ENCODE measurements at places on chromosomes 1 and 21.

DNA sequence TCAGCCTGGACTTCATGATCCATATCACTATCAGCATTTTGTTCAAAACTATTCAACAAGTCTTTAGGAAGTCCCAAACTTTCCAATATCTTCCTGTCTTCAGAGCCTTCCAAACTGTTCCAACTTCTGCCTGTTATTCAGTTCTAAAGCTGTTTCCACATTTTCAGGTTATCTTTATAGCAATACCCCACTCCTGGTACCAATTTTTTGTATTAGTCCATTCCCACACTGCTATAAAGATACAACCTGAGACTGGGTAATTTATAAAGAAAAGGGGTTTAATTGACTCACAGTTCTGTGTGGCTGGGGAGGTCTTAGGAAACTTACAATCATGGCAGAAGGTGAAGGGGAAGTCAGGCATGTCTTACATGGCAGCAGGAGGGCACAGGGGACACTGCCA, 18.3 kb upstream of the DNAH14 start:
- no peak for DNase-seq

DNA sequence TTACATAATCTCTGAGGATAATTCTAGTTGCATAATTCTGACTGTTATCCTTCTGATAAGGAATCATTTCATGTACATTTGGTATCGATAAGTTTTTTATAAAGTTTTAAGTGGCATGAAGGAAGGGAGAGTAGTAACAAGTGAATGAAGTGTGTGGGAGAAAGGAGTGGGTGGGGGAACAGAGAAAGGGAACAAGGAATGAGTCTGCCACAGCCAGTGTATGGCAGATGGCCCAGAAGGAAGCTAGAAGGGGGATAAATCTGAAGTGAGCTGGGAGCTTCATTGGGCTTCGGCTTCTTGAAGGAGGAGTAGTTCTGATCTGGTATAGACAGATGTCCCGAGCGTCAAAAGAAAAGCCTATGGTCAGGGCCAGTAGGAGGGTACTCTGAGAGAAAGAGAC, 18.6 kb downstream of the ZBTB40 start:
- DNase-seq = no peak

DNA sequence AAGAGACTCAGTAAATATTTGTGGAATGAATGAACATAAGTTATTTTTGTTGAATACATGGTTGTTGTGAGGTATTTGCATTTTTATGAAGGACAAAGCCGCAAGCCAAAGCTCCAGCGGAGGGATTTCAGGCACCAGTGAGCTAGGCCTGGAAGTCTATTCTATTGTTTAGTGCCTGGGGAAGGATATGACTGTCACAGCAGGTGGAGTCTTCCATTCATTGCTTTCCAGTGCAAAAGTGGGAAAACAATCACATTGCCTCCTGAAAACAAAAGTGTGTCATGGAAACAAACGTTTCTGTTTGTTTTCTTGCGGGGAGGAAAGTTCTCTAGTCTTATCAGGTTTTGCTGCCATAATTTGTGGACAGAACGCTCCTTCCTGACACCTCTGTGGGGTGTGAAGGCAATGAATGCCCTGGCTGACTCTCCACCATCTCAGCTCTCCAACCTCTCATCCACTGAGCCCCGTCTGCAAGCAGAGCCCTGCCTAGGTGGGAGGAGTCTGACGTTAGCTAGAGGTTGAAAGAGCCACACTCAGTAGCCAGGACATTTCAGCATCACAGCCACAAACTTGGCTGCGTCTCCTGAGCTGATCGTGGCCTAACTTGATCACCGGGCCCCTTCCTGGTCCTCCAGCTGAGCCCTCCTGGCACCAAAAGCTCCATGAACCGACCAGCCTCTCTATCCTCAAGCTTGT, 739.1 kb downstream of the MATN1 start:
- DNase-seq = no peak

GRCh38 chr1:184823080-184823479, 68.4 kb upstream of the EDEM3 start:
- no peak for DNase-seq

DNA sequence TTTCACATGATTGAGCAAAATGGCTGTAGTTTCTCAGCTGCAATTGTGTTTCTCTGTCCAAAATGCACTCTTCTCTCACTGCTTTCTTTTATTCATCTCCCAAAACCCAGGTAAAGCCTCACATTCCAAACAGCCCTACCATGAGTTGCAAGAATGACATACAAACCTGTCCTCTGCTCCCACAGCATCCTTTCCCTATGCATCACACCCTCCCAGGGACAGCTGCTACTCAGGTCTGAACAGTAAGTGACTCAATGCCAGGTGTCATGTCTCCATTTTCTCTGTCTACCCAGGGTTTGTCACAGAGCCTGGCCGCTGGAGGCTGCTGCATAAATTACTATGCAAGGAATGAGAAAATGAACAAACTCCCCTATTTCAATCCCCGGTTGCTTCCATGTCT, 118.5 kb downstream of the PLD5 start:
- no peak for DNase-seq

DNA sequence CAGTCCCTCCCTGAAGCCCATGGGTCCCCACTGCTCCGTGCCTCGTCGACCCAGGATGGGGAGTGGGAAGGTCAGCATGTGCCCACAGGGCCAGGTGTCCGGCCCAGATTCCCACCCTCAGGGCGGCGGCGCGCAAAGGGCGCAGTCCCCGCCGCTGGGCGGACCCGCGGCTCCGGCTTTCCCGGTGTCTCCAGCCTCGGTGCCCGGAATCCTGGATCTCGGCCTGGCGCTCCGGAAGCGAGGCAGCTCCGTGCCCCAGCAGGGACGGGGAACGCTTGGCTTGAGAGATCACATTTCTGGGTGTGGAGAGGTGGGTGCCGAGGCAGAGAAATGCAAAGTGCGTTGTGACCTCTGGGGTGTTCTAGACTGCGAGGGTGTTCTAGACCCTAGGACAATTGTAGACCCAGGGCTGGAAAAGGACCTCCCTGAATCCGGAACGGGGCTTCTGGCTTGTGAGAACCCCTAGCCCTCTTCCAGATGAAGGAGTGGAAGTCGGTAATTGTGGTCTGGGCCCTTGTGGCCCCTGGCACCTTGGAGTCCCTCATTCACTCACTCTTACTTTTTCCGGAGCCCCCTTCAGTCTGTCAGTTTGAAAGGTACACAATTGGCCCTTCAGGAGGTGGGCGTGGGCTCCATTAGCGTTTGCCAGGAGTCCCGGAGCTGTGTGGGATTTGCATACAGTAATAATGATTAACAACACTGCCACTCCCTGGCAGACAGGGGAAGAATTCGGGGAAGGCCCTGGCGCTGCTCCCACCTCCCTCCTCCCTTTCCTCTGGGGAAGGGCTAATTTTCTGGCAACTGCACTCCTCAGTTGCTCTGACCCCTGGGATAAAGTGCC, 1.6 kb upstream of the KCND3 start:
- peak; percentile 92 for DNase-seq

DNA sequence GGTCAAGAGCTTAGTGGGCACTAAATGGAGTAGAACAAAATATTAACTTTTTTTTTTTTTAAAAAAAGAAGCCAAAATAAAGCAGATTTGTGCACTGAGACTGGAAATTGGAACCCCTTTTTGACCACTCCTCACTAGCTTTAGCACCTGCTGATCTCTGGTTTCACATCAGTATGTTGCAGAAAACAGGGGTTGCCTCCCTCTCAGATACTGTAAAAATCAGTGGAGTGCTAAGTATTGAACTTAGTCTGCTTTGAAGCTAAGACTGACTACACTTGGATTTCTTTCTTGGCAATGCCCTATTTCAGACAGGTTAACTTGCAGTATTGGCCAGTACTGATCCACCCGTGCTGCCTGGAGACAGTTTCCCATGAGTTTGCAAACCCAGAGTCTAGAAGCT, 2.7 kb upstream of the KIAA0040 start:
- no peak for DNase-seq

- no peak for DNase-seq
These were observed 35.3 kb upstream of the FMN2 start for GRCh38 chr1:240056350-240056749.

- no peak for DNase-seq
These were observed 59.6 kb downstream of the ZSWIM5 start for GRCh38 chr1:45146833-45147232.

Data from NCI-H1694 (cell line).